ENCODE measurements at places on chromosomes 3 and 15.

GRCh38 chr3:101838691-101839090, 10.6 kb upstream of the NFKBIZ start:
- no peak for DNase-seq

GRCh38 chr3:195546130-195546560, 3.0 kb upstream of the PPP1R2 start:
- DNase-seq = peak; percentile 81

DNA sequence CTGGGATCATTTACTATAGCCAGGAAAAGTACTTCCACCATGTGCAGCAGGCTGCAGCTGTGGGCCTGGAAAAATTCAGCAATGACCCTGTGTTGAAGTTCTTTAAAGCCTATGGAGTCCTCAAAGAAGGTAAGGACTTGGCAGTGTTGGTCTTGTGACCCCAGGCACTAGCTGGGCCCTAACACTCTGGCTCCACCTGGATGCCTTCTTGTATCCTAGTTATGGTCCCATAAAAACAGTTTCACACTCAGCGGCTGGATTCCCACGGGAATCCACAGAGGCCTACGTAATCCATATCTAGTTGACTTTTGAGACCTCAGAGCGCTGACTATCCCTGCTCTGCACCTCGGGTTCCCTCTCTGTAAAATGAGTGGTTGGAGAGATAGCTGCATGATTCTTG, 1.6 kb downstream of the TTC21A start:
- no peak for DNase-seq

DNA sequence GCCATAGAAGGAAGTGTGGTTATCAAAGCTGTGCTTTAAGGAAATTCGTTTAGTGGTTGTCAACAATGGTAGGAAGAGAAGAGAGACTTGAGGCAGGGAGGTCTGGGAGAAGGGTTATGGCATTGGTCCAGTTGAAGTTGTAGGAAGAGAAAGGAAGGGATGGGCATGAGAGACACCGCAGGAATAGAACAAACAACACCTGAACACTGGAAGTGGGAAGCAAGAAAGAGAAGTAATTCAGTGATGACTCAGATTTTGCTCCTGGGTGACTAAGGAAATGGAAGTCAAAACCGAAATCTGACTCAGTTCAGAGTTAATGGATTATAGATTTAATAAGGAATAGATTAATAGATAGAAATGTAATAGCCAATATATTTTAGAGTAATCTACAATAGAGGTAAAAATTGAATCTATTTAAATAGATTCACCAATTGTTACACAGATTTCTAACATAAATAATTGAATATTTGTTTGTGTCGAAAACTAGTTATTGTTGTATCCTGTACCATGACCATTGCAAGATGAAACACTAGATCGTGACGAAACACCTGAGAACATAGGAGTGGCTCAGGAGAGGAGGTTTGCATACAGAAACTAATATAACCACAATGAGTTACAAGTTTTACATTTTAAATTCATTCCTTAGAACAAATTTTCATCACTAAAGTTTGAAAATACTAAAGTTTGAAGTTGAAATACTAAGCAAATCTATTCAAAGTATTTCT, 36.0 kb downstream of the THBS1 start:
- no peak for DNase-seq

DNA sequence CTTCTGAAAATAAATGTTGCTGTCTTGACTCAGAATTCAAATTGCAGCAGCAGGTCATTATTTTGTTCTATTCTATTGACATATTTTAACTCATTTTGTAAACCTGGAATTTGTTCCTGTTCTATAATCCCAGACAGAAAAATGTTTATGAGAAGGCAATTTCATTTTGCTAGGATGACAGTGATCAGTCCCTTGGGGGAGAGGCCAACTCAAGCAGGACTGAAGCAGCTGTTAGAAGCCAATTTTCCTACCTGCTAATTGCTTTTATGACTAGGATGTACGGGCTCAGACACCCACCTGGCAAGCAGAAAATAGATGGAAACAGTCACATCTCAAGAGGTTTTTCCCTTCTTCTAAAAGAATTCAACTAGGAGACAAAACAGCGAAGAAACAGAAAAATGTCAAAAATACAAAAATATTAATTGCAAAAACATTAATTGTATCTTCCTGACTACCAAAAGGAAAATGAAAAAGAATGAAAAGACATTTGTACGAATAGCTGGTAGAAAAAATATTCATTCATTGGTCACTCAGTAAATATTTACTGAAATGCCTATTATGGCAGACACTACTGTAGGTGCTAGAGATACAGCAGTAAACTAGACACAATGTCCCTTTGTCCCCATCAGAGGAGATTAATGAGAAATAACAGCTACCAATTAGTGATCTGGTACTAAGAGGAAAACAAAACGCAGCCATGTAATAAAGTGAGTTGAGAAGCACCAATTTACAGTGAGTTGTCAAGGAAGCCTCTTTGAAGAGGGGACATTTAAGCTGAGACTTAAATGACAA, 73.5 kb downstream of the PEAK1 start:
- DNase-seq = no peak

DNA sequence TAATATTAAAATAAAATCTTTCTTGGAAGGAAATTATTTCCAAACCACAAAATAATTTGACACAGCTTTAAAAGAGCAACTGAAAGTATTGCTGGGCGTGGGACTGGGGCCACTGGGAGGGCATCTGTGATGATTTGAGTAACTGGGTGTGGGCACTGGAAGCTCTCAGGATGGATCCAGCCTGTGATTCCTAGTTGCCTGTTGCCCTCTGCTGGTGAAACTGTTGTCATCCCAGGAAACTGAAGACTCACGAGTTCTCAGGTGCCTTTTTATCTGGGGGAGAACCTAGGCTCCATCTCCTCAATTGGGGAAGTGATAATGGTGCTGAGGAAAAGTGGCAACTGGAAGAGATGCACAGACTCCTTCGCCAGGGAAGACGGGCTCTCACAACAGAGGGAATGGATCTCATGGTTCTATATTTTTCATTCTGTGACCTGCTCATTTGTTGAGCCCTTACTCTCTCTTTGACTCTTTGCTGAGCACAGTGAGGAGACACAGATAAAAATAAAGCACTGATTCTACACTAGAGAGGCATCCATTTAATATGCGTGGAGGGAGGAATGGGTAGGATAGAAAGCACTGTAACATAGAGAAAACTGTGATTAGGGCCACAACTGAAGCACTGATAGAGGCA, 61.6 kb downstream of the TPRG1 start:
- DNase-seq = no peak

DNA sequence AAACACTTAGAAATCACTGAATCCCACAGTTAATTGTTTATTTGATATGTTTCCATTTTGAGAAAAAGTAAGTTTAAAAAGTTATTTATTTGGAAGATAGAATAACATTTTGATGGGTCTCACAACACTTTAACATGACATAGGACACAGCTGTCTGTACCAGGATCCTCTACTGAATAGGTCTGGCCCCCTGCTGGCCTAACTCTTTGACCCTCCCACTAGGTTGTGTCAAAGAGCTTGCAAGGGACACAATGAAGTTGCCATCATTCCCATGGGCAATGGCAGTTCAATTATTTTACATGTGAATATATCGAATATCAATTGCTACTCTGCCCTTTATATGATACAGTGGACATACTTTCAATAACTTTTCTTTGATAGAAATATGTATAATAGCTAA, 138.9 kb downstream of the EPHA3 start:
- no peak for DNase-seq

- DNase-seq = no peak
Measured at GRCh38 chr15:91652610-91653207, 200.8 kb upstream of the SLCO3A1 start.

DNA sequence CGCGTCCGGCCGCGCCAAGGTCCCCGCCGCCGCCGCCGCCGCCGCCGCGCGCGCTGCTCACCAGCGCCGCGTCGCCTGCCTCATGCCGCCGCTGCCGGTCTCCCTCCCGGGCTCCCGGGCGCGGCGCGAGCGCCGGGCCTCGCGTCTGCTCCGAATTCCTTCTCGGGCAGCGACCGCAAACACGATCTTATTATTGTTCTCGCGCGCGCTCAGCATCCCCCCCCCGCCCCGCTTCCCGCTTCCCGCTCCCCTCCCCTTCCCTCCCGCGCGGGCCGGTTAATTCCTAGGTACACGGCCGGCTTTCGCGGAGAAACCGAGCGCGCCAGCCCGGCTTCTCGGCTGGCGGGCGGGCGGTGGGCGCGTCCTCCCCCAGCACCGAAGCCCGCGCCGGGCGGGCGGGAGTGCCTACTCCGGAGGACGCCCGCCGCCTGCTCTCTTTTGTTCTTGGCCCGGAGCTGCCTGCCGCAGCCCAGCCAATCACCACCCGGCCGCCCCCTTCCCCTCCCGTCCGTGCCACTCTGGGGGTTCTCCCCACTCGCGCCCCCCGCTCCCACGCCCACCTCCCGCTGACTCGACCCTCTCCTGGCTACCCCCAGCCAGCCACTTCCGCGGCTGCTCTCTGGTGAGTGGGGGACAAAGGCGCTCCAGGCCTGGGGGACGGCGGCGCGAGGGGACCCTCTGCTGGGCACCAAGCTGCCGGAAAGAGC, at the start of gene HDGFL3:
TSS of gene HDGFL3 (minus strand) at position 164 of the 707 bp plus-strand sequence. CDS start 409 bp downstream, outside the sequence.
- peak; percentile 78 for DNase-seq

DNA sequence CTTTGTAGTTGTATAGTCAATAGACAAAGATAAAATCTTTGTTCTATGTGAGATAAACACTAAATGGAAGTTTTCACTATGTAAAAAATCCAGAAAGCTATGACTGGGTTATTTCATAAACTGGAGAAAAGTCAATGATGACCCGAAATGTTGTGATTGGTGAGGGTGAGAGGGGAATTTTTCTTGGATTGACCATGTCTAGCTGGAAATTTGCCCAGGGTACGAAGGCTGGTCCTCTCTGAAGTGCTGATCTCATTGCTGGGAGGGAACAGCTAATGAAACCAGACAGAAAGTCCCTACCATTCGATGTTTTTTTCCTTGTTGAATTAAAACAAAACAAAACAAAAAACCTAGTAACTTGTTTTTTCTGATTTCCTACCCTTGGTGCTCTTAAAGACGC, 14.3 kb downstream of the TPRG1 start:
- DNase-seq = no peak

GRCh38 chr3:112143251-112143650, 10.2 kb upstream of the GCSAM start:
- no peak for DNase-seq

DNA sequence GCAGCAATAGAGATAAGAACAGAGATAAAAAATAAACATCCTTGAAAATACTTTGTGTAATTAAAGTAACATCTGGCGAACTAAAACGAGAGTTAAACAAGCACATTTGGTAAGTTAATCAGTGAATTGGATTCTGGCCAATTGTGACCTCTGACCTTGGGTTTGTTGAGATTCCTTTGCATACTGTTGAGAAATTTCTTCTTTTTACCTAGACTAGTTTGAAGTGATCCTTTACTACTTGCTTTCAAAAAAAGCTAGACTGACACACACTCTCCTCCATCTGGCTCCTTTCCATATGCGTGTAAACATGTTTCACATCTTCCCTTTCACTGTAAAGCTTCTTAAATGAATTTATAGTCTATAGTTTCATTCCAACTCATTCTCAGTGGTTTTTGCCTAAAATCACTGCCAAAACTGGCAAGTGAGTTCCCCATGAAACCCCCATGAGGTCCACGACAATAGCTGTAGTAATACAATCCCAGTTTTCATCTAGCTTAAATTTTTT, 17.3 kb upstream of the GBE1 start:
- DNase-seq = no peak

DNA sequence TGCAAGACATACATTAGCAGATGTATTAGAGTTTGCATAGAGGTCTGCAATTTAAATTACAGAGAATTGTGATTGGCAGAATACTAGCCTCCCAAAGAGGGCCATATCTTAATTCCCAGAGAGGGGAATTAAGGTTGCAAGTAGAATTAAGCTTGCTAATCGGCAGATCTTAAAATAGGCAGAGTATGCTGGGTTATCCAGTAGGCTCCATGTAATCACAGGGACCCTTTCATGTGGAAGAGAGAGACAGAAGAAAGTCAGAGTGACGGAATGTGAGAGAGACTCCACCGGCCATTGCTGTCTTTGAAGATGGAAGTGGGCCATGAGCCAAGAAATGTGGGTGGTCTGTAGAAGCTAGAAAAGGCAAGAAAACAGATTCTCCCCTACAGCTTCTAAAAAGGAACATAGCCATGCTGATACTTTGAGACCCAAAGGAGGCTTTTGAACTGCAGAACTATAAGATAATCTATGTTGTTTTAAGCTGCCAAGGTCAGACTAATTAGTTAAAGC, 38.8 kb downstream of the IMPG2 start:
- DNase-seq = no peak

DNA sequence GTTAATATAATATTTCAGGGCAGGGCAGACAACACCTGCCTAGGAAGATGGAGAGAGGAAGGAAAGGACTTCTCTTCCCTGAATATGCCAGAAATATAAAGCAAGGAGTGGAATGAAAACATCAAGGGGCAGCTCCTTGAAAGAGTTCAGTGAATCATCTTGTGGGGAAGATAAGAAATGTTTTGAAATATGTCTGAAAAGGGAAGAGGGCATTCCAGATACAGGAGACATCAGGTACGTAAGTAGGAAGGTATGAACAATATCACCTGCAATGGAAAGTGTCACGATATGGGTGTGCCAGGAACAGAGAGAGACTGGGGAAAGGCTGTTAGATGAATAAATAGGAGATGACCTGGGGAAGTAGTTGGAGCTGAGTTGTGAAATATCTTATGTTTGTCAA, 75.8 kb upstream of the WDR72 start:
- no peak for DNase-seq

- no peak for DNase-seq
Measured at GRCh38 chr3:128145279-128145678, 8.0 kb upstream of the EEFSEC start.

DNA sequence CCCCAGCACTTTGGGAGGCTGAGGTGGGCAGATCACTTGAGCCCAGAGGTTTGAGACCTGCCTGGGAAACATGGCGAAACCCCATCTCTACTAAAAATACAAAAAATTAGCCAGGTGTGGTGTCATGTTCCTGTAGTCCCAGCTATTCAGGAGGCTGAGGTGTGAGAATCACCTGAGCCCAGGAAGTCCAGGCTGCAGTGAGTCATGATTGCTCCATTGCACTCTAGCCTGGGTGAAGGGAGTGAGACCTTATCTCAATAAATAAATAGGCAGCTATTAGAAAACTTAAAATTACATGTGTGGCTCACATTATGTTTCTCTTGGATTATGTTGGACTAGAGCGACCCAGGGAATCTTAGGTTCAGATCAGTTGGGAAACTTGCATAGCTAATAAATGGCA, 69.7 kb downstream of the RPLP1 start:
- DNase-seq = no peak

- no peak for DNase-seq
Measured at GRCh38 chr3:182259579-182259978, 533.7 kb upstream of the ATP11B start.

- no peak for DNase-seq
Measured at GRCh38 chr3:18249126-18249525, 176.0 kb downstream of the SATB1 start.

DNA sequence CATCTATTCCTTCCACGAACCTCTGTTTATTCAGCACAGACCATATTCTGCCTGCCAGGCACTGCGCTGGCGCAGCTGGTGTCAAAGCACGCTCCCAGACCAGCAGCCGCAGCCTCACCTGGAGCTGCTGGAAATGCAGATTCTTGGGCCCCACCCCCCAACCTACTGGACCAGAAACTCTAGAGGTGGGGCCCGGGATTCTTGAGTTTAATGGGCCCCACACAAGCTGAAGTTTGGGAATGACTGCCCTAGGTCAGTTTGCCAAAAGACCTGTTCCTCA, 7.0 kb downstream of the CHST13 start:
- DNase-seq = no peak

GRCh38 chr15:96125721-96126415, 204.6 kb upstream of the NR2F2 start:
- DNase-seq = no peak

GRCh38 chr3:152505926-152506325, 237.2 kb downstream of the MBNL1 start:
- DNase-seq = no peak

- no peak for DNase-seq
Measured at GRCh38 chr3:136952292-136952691, 5.5 kb upstream of the IL20RB start.

All from coronary artery (tissue), 2 donors.